ENCODE measurements at places on chromosomes 3 and 15. TPM values are rescaled to one million over a fixed set of nuclear protein-coding genes. Genes with fewer than 3 reads are reported as not detected.

The MTMR10 gene
- 11.3 TPM for total RNA-seq

The PGBD4 gene
- 2.6 TPM for total RNA-seq

The MNS1 gene
- 0.95 TPM for total RNA-seq

The SH2D7 gene
- total RNA-seq, result not detected

The FBN1 gene
- total RNA-seq, result 0.38 TPM

The BLM gene
- total RNA-seq, result 45.2 TPM

The WNT7A gene
- not detected for total RNA-seq

The LOXL1 gene
- 2.8 TPM for total RNA-seq

DNA sequence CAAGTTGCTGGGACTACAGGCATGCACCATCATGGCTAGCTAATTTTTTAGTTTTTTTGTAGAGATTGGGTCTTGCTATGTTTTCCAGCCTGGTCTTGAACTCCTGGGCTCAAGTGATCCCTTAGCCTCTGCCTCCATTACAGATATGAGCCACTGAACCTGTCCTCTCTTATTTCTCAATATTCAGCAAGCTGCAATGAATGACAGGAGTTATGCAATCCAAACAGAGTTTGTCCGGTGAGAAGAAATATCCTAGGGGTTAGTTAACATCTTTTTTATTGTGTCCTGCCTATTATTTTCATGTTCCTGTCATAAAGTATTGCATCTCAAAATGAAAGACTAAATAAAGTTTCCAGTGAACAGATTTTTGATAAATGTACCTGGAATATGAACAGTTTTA, 1161.4 kb downstream of the OTOL1 start:
- DNase-seq, result no peak

DNA sequence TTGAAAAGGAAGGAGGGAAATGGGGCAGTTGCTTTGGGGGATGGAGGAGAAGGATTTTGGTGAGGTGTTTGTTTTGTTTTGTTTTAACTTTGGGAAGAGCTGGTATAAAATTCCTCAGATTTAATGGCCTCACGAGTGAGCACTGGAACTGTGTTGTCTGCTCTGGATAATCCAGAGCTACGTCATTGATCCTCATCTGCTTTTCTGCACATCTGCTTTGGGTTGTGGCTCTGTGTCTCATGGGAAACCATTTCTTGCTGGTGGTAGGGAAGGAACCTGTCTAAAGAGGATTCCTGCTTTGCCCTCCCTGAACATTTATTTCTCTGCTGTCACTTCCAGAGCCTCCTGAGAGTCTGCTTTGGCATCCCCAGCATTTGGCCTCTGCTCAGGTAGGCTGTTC, 3.1 kb downstream of the SNRK start:
- DNase-seq, result no peak

- peak; percentile 46 for DNase-seq
These were observed 11.4 kb downstream of the GPR87 start for GRCh38 chr3:151305060-151305774.

GRCh38 chr3:13954266-13954665, 74.4 kb upstream of the WNT7A start:
- DNase-seq, result no peak

GRCh38 chr3:66860771-66861170, 137.3 kb upstream of the KBTBD8 start:
- no peak for DNase-seq

- DNase-seq, result no peak
These were observed 45.1 kb downstream of the PTPN23 start for GRCh38 chr3:47425959-47426358.

GRCh38 chr3:61828184-61828874, 267.0 kb downstream of the PTPRG start:
- DNase-seq, result no peak

DNA sequence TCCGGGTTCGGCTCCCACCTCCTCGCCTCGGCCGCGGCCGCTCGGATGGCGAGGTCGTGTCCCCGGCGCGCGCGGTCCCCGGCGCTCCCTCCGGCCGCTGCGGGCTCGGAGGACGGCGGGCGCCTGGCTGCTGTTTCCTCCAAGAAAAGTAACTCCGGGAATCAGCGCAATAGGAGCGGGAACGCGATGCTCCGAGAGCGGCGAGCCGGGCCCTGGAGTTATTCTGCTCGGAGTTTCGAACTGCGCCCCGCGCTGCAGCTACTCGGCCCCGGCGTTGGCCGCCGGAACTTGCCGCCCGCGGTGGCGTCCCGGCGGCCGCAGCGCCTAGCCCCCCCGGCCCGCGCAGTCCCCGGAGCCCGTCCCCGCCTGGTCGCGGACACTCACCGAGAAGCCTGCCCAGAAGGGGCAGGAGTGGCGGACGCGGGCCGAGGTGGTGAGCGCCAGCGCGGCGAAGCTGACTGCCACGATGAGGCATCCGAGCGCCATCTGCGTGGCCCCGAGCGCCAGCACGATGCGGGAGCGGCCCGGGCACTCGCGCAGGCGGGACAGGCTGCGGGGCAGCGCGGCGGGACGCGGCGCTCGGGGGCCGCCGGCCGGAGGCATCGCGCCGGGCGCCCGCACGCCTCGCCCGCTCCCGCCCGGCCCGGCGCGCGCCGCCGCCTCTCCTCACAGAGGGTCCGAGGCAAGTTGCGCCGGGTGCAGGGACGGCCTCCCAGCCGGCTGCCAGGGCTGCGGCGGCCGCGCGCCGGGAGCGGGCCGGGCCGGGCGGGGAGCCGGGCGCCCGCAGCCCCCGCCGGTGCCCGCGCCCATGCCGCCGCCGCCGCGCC, 251.9 kb downstream of the TJP1 start:
- DNase-seq, result no peak

GRCh38 chr15:72231066-72231832, at the start of gene PKM:
TSS of gene PKM (minus strand) at chr15:72231190. CDS start at chr15:72219097, 12,093 bp downstream.
- peak; percentile 99 for DNase-seq

DNA sequence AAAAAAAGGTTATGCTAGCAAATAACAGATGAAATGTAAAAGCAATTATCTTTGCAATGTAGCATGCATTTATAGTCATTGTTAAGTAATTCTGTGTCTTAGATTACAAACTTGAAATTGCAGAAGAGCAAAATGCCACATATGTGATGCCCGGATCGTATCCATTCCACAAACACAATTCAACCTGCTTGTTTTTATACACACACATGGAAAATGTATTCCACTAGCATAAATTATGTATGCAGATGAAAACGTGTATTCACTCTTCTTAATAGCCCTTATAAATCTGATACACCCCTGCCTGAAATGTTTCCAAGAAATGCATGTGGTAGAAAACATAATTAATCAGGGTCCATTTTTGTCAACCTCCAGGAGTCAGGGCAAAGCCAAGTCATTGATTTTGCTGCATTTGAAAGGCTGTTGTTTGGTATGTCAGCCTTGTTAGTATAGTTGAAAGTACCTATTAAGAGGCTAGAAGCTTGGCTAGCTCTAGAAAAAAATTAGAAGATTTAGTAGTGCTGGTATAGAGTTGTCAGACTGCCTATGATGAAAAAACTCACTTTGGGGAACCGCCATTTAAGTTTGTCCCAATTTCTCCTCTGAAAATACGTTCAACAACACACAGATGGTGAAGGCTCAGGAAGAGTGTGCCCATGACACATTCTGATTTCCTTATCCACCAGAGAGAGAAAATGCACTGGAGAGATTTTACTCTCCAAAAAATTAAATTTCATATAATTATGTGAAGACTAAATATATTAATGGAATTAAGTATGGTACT, 69.2 kb upstream of the TMC3 start:
- no peak for DNase-seq

DNA sequence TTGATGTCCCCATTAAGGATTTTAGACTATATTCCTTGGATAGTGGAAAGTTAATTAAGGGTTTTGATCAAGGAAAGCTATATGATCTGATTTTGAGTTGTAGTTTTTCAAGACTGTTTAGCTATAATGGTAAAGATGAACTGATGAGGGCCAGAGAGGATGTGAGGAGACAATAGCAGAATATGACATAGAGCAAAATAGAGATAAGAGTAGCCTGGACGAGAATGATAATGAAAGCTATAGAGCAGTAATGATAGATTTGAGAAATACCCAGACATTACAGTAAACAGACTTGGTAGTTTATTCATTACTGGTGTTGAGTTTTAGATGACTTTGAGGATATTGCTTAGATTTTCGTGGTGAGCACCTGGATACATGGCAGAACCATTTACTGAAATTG, 3.8 kb downstream of the SUCNR1 start:
- DNase-seq, result no peak

DNA sequence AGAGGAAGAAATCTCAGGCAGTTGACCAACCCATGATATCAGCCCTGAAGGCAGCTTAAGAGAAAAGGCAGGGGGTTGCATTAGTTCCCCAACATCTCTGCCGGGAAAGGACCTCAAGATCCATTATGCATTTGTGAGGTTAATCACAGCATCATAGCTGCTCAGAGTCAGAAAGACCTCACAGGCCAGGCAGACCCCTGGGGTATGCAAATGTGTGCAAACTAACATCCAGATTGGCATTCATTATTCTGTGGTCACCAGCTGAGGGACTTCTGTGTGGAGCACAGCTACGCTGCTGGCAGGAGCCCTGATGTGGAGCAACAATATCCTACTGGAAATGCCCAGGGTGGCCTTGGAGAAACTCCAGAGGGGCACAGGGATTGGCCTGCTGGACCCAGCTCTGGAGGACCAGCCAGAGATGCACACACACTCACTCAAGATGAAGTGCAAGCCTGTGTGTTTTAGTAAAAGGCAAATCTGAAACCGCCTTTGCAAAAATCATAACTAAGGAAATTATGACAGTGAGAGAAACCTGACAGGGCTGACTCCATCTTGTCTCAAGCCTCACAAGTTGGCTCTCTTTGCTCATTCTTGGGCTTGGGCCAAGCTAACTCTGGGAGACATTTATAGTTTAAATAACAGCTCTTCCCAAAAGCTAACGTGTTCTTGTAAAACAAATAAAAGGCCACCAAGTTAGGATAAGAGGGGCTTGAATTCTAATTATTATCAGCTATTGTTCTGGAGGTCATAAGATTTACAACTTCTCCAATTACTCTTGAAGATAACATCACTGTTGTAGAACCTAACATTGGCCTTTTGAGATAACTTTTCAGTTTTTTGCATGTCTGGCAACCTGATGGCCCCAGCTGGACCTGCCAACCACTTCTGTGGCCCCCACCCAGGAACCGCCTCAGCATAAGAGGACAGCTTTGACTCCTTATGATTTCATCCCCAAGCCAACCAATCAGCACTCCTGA, 257.1 kb downstream of the UACA start:
- no peak for DNase-seq

GRCh38 chr3:50675179-50676030, 678 bp downstream of the DOCK3 start:
- peak; percentile 81 for DNase-seq

DNA sequence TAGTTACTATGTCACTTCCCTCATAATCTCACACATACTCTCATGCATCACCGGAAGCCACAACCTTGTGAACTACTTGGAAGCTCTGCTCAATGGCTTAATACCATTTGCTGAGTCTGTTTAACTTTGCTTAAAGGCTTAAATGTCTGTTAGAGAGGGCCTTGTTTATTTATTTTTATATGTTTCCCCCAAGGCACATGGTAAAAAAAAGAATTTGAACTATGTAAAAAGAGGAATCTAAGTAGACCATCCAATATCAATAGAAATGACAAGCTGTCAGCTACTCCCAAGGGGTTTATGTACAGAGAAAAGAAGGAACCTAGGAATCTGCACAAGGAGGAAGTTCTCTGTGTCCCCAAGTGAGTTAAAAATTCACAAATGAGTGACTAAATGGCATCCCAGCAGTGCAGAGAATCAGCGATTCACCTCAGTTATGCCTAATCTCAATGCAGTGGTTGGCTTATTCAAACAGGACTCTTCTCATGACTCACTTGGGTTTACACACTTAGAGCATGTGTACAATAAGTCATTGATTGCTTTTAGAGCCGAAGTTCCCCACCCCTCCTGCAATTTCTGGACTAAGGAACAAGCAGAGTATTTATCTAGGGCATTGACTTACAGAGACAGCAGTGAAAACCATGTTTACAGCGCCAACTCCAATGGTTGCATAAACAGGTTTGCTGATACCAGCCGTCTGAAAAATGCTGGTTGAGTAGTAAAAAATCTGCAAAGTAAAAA, 24.4 kb downstream of the SLC2A2 start:
- no peak for DNase-seq

GRCh38 chr3:16439163-16439847, 74.2 kb downstream of the RFTN1 start:
- DNase-seq, result no peak

DNA sequence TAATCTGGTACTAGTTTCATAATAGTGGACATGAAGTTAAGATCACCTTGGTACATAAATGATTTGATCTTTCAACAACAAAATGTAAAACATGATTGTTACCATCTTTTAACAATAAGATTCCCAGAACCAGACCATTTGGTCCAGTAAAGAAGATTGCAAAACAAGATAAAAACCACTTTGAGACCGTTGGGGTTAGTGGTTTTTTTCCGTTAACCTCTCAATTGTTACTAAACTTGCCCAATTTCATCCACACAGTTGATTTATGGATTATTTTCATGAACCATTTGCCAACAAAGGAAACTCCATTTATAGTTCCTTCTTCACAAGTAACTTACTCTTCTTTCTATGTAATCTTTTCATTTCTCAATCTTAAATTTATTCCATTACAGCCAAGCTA, 53.8 kb downstream of the ATP8B4 start:
- no peak for DNase-seq

GRCh38 chr3:142394921-142395622, 52.8 kb downstream of the XRN1 start:
- no peak for DNase-seq

GRCh38 chr15:91890614-91891013, 37.1 kb downstream of the SLCO3A1 start:
- no peak for DNase-seq

- peak; percentile 19 for DNase-seq
These were observed 19.6 kb downstream of the PLXNA1 start for GRCh38 chr3:127002195-127003174.

DNA sequence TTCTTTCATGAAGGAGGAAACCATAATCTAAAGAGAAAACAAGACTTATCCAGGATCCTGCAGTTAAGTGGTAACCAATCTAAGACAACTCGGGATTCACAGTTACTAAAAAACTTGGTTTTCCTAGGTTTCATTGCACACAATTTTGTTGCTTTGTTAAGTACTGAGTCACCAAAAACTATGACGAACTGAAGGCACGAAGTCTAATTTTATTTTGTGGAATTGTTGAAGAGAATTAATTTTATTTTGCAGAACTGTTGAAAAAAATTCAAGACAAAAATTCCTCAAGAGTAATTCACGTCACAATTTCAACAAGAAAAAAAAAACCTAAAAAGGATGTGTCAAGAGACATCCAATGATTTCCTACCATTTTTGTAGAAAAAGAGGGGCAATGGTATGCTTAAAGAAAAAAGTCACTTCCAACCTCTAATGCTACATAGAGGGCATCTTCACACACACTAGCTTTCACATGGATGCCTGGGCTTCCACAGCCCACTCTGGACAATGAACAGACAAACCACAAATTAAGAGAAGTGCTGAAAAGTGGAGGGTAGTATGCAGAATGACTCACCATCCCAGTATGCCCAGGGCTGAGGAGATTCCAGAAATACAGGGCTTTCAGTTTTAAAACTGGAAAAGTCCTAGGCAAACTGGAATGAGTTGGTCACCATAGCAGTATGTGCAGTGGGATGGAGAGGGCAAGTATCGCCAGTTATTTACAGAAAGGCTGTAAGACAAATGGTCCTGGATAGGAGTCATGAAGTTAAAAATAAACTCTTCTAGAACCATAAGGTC, 29.2 kb downstream of the PLOD2 start:
- no peak for DNase-seq

- no peak for DNase-seq
These were observed 45.4 kb downstream of the PRICKLE2 start for GRCh38 chr3:64179860-64180259.

Data from activated CD8-positive, alpha-beta T cell treated with anti-CD3 and anti-CD28 coated beads for 36 hours (primary cell).